ENCODE measurements at places on chromosomes 2 and 18.
A peak's percentile ranks its signal among the peaks of the same experiment; 100 is the strongest.

GRCh38 chr2:45583977-45584376 is 27.1 kb downstream of the SRBD1 start:
- no peak for DNase-seq

DNA sequence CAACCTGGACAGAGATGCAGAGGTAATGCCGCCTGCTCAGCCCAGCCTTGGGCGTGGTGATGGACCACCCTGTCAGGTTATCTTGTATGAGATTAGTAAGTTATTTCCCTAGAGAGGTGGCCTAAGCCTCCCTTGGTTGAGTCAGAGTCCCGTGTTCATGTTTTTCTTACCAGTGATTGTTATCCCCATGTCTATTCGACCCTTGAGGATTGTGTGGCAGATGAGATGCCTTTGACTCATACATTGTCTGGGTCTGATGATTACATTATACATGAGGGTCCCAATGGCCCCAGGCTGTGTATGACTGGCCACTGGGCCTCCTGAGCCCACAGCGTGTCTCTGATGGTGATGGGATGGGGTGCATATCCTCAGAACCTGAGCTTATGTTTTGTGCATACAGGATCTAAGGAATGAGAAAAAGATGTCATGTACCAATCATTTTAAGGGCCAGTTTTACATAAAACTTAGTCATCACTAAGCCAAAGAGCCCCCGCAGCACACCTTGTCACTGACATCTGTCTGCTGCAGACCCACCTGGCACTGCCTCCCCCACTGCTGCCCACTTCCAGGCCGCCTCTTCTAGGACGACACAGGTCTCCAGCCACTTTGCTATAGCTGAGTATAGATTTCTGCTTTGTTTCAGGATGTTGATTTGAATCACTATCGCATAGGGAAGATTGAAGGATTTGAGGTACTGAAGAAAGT is 7.7 kb downstream of the PPP1R7 start:
- no peak for DNase-seq

DNA sequence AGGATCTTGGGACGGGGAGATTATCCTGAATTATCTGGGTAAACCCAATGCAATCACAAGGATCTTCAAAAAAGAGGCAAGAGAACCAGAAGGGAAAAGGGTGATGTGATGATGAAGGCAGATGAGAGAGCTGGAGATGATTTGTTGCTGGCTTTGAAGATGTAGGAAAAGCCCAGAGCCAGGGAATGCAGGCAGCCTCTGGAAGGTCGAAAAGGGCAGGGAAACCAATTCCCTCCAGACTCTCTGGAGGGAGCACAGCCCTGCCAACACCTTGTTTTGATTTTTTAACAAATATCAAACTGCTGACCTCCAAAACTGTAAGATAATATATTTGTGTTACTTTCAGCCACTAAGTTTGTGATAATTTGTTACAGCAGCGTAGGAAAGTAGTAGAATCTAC is 48.9 kb upstream of the IL1R2 start:
- no peak for DNase-seq

- DNase-seq = no peak
Observed at GRCh38 chr2:120319686-120320317, 26.1 kb upstream of the INHBB start.

GRCh38 chr2:225502971-225503370 is 103.5 kb downstream of the NYAP2 start:
- DNase-seq = no peak

- DNase-seq = no peak
Observed at GRCh38 chr2:64369706-64370105, 84.3 kb upstream of the LGALSL start.

DNA sequence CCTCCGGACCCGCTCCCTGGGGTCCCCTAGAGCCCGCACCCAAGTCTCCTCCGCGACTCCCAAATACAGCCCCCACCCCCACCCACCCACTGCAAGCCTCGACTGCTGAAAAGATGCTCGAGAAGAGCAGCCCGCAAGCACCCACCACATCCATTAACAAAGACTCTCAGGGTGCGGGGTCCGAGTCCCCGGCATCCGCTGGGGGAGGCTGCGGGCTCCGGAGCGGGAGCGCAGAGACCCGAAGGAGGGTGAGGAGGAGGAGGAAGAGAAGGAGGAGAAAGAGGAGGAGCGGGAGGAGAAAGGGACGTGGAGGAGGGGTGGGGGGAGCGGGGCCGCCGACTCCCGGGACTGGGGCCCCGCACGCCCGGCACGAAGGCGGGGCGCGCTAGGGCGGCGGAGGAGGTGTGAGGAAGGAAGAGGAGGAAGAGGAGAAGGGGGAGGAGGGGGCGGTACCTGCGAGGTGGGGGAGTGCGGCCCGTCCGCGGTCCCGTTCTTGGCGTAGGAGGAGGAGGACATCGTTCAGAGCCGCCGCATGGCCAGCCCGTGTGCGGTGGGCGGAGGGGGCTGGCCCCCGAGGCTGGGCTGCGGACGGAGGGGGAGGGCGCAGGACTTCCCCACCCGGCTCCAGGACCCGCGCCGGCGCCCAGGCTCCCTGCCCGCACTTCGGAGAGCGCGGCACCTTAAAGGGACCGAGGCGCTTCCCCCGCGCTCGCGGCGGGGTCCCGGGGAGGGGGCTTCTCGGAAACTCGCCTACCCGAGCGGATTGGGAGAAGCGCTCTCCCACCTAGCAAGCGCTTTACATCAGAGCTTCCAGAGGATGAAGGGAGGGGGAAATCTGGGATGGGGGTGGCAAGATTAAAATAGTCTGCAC is at the start of gene CACNB4:
CACNB4 (minus strand) TSS at position 549 of the 871 bp plus-strand sequence.
- peak; percentile 73 for DNase-seq

DNA sequence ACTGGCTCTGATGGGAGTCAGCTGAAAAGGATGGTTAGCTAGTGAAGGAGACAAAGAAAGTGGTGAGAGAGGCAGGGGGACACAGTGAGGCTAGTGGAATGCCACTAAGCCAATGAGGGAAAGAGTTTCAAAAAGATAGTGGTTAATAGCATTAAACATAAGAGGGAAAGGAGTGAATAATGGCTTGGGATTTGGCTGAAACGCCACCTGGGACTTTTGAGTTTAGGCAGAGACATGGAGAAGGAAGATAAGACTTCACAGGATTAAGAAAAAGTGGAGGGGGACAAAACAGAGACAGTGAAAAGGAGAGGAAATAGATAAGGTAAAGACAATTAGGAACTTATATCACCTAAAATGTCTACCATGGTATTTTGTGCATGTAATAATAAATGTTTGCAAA is 6.9 kb downstream of the CD28 start:
- no peak for DNase-seq

DNA sequence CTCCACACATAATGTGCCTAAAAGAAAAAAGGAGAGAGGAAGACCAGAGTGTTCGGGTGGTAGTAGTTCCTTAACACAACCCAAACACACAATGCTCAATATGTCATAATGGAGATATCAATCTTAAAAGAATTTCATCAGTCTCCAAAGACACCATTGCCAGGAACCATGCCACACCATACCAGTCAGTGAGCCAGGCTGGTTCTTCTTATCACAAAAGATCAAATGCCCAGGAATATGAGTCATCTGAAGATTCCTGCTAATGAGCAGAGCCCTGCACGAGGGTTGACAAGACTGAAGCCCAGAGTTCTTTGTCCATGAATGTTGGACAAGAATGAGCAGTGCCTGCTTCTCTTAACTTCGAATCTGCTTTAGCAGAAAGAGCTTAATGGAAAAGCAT is 262.3 kb downstream of the ZNF516 start:
- no peak for DNase-seq

DNA sequence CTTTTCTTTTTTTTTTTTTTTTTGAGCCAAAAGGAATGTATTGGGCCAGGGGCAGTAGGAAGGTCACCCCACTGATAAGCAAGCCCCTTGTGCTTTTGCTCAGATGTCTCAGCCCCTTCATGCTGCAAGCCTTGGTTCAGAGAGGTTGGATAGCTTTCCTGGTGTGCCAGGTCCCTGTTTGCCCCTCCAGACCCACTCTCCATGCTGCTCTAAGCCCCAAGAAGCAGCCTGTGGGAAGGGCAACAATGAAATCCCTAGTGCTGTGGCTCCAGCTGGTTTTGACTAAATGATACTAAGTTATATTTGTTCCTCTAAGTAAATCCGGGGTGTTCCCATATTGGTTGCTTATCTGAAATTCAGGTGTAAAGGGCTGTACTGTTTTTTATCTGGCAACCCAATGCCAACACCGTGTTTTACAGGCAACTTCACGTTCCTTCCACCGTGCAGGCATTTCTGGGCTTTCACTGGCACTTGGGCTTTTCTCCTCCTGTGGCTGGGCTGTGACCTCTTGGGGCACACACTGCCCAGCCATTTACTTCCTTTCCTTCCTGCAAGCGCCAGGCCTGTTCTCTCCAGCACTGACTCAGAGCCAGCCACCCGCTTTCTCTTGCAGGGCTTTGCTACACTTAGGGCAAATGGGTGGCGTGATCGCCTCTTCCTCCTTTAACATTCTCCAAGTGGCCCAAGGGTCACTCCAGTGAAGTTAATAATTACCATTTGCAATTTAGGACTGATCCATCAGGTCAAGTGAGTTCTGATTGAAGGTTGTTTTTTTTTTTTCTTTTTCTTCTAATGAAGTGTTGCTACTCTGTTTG is 21.6 kb downstream of the MERTK start:
- DNase-seq = no peak

DNA sequence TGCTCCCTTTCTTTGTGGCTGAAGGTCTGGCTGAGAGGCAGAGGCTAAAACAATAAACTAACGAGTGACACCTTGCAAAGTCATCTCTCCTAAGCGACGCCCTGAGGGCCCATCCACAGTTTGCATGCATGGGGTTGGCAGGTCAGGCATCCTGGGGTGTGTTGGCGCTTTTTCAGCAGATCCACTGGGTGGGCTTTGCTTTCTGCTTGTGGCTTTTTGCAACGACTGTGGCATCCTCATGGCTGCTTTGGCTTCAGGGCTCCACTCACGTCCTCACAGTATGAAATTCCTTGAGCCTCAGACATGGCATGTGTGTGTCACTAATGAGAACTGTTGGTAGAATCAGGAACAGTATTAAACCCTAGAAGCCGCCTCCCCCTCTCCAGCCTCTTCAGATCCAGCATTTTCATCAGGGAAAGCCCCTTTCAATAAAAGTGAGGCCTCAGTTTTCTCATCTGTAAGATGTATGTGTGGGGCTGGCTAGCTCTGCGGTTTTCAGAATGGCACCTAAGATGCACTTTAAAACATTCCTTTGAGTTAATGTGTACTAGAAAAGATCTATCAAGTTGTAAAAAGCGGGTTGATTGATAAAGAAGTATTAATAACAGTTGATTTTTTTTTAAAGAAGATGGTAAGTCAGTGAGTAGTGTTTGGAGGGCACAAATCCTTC is 72.5 kb downstream of the SH3BP4 start:
- no peak for DNase-seq

DNA sequence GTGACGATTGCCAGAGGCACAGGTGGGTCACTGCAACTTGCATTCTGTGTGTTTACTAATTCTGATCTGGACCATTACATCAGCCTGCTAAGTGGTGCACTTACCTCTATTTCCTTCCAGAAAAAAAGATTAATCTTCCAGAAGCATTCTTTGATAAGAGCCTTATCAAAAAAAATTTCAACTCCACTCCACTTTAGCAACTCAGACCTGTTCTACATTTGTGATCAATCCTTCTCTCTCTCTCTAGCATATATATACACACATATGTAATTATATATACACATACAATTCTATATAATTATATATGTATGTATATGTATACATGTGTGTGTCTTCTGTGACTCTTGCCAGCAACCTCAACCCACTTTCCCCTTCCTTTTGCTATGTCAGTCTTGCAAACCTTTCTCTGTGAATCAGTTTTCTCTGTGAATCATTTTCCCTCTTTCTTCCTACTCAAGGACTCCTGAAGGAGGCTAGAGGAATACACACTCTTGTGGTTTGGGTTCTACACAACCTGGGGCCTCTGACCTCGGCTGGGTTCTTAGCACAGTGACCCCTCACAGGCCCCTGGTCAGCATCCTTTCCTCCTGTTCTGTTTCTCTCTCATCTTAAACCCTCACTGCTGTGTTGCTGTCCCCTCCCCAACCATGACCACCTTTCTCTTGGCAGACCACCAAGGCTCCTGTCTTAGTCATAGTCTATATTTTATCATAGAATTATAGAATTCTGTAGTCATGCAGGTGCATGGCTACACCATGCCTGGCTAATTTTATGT is 130.4 kb upstream of the PELI1 start:
- no peak for DNase-seq

- DNase-seq = peak; percentile 65
Observed at GRCh38 chr2:218961651-218962570, 2.4 kb downstream of the CDK5R2 start.

DNA sequence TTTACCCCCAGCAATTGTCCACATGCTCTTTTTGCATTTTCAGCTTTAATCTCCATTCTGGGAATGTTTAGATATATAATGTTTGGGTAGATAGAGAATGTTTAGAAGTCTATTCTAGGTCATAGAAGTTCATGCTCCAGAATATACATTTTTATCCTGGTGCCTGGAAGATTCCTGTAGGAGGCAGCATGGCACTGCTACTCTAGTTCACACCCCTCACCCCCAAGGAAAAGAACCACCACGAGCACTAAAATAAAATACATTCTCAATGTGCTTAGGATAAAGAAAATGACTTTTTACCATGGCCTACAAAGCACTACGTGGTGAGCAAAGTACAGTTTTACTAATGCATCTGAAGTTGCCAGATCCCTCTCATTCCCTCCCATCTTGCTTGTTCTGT is 53.8 kb downstream of the MYO1B start:
- DNase-seq = no peak

DNA sequence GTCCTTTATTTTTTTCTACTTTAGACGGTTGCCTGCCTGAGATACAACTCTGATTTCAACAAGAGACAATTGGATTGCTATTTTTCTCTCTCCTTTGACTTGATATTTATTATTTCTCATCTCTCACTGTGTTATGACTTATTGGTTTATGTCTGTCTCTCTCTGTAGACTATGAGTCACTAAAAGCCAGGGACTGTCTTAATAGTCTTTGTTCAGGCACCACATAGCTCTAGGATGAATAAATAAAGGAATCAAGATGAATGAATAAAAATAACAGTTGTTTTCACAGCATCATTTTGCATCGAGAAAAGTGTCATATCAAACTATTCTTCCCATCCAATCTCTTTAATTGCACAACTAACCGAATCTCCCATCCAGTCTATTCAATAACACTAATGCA is 31.4 kb upstream of the CD28 start:
- no peak for DNase-seq

GRCh38 chr2:198004173-198004572 is 199.8 kb downstream of the PLCL1 start:
- no peak for DNase-seq

- DNase-seq = no peak
Observed at GRCh38 chr2:194332799-194333490, 1324.1 kb upstream of the SLC39A10 start.

DNA sequence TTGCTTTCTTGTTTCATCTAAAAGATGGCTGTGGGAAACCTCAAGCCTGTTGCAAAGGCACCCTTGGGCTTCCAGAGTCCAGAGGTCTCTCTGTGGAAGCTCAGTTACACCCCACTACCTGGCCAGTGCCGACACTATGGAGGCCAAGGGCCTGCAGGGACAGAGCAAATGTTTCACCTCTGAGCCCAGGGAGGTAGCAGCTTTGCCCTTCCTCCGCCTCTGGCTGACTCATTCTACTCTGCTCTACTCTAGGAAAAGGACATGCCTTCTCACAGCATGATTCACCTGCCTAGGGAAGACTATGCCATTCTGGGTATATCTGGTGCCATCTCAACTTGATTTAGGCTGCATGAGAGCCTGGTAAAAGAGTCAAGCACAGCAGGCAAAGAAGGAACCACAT is 12.2 kb downstream of the MYOM1 start:
- no peak for DNase-seq

Data from D341Med (cell line).